ENCODE measurements at places on chromosomes 1 and 21.
A peak's percentile ranks its signal among the peaks of the same experiment; 100 is the strongest.

- DNase-seq = no peak
These were observed 20.2 kb upstream of the LSM10 start for GRCh38 chr1:36417931-36418330.

GRCh38 chr1:185775501-185775900 is 41.3 kb downstream of the HMCN1 start:
- peak; percentile 60 for DNase-seq

DNA sequence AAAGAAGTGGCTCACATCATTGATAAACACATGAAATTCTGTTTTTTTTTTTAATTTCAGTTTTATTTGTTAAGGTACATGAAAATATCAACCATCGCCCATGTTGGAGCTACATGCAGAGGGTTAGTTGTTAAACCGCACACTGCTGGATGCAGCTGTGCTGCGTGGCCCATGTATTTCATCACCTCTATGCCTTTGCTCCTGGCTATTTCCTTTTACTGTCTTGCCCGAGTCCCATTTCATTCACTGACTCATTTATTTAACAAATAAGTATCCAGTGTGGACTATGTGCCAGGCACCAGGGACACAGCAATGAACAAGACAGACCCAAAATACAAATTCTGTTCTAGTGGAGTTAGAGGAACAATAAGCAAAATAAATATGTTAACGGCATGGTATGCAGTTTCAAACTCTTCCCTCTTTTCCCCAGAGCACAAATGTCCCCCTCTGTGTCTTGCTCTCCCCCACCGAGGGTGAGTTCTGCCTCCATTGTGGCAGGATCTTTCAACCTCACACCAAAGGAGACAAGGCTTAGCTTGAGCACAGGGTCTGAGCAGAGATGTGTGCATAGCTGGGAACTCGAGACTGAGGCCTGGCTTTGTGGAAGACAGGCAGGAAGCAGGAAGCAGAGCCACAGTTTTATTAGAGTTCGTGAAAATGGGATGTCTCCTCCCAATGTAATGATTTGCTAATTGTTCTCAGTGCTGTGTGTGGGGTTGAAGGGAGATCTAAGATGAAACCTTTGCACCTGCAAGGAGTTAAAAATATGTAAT is 44.6 kb downstream of the MAN1C1 start:
- DNase-seq = no peak

- no peak for DNase-seq
These were observed 184.1 kb downstream of the DSCAM start for GRCh38 chr21:40662889-40663288.

DNA sequence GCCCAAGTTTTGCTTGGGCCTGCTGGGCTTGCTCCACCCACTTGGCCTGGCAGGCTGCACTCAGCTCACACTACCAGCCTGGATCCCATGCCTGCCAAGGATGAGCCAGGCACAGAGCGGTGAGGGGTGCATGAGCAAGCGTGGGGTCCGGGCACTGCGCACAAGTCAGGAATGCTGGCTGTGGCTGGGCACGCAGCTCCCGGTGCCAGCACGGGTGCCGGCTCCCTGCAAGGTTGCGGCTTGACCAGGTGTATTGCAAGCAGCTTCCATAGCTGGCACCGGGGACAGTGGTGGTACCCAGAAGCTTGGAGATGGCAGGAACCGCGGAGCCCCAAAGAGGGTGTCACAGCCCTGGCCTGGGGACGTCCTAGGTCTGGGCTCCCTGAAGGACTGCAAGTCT is 224.4 kb upstream of the NRIP1 start:
- no peak for DNase-seq

- peak; percentile 34 for DNase-seq
These were observed 94.0 kb upstream of the KCND3 start for GRCh38 chr1:112083487-112083886.

GRCh38 chr1:39635205-39635870 is 4.1 kb downstream of the HEYL start:
- no peak for DNase-seq

GRCh38 chr1:118487091-118487490 is 302.1 kb upstream of the SPAG17 start:
- DNase-seq = no peak

GRCh38 chr1:178910023-178910422 is 39.1 kb upstream of the ANGPTL1 start:
- DNase-seq = no peak

DNA sequence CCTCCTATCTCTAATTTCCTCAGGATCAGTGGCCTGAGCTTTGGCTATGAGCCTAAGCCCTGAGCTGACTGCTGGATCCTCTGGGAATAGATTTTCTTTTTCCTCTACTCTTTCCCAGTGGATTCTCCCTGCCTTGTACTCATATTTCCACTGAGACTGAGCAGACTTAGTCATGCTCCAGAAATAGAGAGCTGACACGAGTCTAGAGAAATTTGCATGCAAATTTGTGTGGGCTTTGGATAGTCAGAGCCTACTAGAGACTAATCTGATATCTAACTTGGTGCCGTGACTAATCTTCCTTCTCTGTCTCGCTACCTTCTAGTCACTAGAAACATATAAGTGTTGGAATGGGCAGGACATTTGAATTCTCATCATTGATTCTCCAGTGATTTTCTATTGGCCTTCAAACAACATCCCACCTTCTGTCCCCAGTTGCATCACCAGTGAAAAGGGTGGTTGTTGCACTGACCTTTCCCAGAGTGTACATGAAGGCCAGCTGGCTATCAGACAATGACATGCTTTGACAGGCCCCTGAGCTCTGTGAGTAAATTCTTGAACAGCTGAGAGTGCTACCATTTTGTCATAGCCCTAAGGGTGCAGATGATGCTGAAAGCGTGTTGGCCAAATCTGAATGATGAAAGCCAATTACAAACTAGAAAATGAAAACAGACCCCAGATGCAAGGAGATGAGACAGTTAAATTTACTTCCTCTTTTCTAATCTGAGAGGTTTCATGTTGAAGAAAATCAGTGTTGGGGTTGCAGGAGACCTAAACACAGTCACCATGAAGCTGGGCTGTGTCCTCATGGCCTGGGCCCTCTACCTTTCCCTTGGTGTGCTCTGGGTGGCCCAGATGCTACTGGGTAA is at the start of gene FCRLA:
TSS of gene FCRLA (plus strand) at position 748 of the 866 bp plus-strand sequence. CDS start at position 784, 36 bp downstream.
- DNase-seq = no peak

- DNase-seq = no peak
These were observed 34.7 kb downstream of the LRRC8D start for GRCh38 chr1:89855413-89856123.

- DNase-seq = no peak
These were observed 134.9 kb downstream of the CLEC20A start for GRCh38 chr1:178361847-178362246.

DNA sequence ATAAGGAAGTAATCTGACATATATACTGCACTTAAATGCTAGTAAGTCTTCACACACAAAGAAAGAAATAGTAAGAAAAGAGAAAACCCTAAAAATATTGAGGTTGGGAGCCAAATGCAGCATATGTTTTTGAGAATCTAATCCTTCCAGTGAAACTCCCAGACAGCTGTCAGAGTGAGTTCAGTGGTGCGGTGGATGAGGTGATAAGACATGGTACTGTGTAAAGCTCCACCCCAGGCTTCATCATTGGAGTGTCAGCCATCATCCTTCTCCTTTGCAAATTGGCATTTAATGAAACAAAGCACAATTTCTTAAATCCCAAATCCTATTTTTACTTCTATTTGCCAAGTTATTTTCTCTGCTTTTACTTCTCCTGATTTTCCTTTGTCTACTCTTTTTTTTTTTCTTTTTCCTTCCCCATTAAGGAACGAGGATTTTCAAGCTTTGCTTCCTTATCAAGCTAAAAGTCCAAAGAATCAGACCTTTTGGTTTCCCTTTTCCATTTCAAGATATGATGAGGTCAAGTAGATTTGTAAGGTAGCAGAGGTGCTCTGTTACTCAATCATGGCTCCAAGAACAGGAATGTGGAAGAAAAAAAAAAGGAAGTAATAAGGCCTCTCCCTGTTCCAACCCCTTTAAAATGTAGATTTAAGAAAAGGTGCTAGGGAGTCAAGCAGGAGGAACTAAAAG is 343.3 kb downstream of the SETD4 start:
- no peak for DNase-seq

- DNase-seq = no peak
These were observed 147.6 kb downstream of the IFI44 start for GRCh38 chr1:78797108-78797781.

- DNase-seq = peak; percentile 43
These were observed 24.3 kb downstream of the AHCTF1 start for GRCh38 chr1:246907472-246907871.

GRCh38 chr1:83497563-83497962 is 501.4 kb downstream of the TTLL7 start:
- no peak for DNase-seq

DNA sequence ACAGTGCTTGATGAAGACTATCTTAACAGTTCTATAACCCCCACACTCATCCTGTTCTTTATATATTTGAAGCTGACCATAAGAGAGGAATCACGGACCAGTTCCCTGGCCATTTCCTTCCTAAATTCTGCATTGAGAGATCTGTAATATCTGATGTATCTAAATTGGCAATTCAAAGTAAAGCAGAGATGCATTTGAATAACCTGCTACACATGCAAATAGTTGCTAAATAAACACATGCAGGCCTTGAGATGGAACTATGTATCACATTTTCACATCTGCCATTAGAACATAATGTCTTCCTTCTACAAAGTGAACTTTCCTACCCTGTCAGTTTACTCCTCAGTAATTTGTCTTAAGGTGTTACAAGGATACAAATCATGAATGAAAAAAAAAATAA is 20.4 kb upstream of the PGBD2 start:
- no peak for DNase-seq

DNA sequence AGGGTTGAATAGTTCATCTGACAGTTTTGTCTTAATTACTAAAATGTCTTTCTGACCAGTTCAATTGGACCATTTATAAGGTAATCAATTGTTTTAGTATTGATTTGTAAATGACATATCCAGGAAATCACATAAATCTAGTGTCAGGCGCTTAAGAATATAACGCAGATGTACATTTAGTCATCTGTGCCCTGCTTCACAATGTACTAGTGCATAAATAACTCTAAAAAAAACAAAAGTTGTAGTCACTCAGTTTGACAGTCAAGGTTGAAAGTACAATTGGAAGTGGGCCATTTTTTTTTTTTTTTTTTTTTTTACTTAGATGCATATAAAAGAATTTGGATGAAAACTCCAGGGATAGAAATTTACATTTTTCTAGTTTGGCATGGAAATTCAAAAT is 490.4 kb downstream of the PTPRC start:
- DNase-seq = no peak

GRCh38 chr1:107776900-107777663 is 187.9 kb downstream of the VAV3 start:
- DNase-seq = no peak

DNA sequence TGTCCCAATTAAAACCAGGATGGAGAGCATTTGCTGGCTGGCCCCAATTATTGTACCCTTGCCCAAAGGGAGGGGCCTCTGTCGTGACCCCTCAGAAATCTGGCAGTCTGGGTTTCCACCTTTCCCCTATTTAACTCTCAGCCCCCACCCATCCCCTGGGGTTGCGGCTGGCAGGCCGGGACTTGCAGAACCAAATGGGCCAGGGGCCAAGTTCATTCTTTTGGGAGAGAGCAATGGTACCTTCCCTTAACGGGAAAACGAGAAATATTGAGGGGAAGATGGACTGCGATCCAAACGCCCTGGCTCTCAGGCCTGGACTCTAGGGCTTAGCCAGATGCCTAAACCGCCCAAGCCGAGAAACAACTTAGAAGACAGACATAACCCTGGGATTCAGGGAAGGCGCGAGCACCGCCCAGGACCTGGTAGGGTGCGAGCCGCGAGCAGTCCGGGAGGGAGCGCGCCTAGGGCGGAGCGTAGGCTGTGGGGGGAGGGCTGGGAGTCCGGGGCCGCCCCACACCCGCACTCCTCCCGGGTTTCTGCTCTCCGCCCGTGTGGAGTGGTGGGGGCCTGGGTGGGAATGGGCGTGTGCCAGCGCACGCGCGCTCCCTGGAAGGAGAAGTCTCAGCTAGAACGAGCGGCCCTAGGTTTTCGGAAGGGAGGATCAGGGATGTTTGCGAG is at the start of gene SLC27A3:
TSS of gene SLC27A3 (plus strand) at position 628 of the 678 bp plus-strand sequence. CDS start 91 bp downstream, outside the sequence.
- DNase-seq = peak; percentile 45

DNA sequence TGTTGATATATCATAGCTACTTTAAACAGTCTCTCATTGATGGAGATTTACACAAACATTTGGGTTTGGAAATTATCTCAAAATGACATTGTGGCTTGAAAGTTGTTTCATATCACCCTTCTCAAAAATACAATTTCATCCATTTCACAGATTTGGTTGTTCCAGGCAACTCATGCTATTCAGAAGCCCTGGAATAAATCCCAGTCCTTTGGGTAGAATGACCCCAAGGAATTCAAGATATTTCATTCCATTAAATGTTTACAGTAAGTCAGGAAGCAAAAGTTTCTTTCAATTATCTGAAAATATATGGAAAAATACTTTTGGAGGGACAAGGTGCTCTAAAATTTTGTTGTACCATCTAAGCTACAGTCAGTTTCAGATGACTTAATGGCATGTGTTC is 27.1 kb downstream of the MPZL1 start:
- DNase-seq = no peak

GRCh38 chr21:43287111-43287760 is 118.4 kb downstream of the CRYAA start:
- no peak for DNase-seq

DNA sequence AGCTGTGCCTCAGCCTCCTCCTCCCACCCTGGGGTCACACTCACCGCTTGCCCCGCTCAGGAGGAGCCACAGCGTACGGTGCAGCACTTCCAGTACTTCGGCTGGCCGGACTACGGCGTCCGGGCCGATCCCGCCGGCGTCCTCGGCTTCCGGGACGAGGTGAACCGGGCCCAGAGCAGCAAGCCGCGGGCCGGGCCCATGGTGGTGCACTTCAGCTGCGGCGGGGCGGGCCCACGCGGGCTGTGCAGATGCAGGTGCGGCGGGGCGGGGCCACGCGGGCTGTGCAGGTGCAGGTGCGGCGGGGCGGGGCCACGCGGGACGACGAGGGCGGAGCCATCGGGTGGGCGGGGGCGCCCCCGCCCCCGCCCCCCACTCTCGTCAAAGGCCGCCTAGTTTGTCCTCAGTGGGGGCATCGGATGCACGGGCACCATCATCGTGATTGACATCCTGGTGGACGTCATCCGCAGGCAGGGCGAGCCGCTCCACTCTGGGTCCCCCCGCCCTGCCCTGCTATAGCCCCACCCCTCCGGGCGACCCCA is 5.5 kb downstream of the RNF223 start:
- DNase-seq = no peak

GRCh38 chr1:61132645-61133334 is 50.4 kb downstream of the NFIA start:
- DNase-seq = no peak
